NCI-H524 (cell line): ENCODE measurements at places on chromosomes 7 and 10.

- no peak for DNase-seq
Observed at GRCh38 chr7:121521711-121522400, 125.7 kb upstream of the FAM3C start.

GRCh38 chr10:82072124-82072523 is 197.1 kb downstream of the NRG3 start:
- DNase-seq, result no peak

DNA sequence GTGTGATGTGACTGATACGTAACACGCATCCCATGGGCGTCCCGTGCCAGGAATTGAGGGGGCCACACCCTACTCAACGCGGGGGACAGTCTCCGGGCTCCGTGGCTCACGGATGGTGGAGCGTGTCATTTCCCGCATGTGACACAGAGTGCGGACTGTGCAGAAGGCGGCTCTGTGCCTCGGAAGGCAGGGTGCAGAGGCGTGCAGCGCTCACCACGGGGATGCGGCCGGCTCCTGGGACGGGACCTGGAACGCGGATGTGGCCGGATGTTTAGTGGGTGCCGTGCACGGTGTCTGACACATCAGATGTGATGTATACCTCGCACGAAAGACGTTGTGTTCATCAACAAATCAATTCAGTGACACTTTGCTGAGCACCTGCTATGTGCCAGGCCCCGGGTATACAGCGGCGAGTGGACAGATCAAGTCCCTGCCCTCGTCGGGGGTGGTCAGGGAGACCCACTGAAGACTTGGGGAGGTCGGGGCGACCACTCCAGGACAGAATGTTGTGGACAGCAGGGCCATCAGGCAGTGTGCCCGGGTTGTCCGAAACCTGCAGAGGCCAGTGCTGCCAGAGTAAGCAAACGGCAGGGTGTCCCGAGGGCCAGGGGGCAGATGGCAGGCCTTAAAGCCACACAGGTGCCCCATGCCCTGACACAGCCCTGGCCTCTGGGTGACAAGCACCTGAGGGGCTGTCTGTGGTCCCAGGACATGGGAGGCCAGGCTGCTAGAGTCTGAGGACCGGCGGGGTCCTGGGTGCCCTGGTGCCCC is 38.1 kb downstream of the MICALL2 start:
- no peak for DNase-seq

- DNase-seq, result no peak
Observed at GRCh38 chr10:71366690-71367089, 30.0 kb upstream of the CDH23 start.

GRCh38 chr7:40916813-40917212 is 782.0 kb downstream of the SUGCT start:
- DNase-seq, result no peak
